ENCODE measurements at places on chromosomes 7 and 10.
A peak's percentile ranks its signal among the peaks of the same experiment; 100 is the strongest.

- DNase-seq, result no peak
Observed at GRCh38 chr7:125878988-125879387, 949.4 kb upstream of the POT1 start.

GRCh38 chr10:62085404-62085803 lies 183.2 kb downstream of the RTKN2 start:
- no peak for DNase-seq

DNA sequence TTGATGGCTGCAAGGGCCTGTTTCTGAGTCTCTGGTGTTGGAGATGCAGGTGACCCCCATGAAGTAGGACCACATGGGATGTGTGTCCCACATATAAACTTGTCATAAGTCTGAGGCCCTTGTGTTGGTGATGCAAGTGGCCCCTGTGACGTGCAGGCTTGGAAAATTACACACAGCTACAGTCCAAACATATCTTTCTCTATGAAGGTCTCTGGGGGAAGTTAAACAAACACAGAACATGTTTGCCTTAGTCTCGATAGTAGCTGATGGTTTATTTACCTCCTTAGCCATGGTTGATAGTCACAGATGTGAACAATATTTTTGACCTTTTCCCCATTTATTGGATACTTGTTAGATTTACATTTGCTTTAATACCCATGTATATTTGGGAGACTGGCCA lies 64.7 kb downstream of the ADCY1 start:
- no peak for DNase-seq

DNA sequence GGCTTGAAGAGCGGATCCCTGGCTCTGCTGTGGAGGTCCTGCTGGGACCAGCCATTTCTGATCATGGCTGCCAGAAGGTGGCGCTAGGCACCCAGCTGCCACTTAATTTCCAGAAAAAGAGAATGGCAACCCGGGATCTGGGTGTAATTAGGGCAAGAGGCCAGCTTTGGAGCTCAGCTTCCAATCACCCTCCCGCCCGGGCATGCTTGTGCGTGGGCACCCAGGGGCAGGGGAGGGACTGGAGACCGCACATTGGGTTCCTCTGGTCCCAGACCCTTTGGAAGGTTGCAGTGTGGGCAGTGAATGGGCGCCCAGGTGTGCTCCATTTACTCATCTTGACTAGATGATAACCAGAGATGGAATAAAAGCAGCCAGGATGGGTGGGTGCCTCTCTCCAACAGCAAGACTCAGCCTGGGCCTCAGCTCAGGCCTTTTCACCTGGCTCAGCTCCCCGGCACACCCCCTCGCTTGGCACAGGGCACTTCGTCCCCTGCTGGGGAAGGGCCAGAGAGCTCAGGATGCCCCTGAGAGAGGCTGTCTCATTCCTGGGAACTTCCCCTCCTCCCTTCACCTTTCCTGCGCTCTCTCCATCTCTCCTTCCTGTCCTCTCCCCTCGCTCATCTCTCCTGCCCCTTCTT lies 14.7 kb downstream of the FAM241B start:
- peak; percentile 63 for DNase-seq

GRCh38 chr7:22278660-22279059 lies 78.3 kb downstream of the RAPGEF5 start:
- DNase-seq, result no peak

DNA sequence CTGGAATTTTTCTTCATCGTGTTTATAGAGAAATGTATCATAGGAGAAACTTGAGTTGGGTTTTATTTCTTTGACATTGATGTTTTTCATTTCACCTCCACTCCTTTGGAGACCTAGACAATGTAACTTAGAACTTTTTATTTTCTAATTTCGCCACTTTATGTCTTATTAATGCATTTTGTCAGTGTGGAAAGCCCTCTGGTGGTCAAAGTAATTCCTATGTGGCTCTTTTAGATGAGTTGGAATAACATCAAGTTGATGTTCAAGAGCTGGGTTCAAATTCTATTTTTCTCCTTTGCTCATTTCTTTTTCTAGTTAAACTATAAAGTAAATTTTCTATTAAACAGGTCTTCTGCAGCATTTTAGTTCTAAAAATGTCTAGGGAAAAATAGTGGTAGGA lies 478.6 kb downstream of the LRMDA start:
- DNase-seq, result peak; percentile 56

DNA sequence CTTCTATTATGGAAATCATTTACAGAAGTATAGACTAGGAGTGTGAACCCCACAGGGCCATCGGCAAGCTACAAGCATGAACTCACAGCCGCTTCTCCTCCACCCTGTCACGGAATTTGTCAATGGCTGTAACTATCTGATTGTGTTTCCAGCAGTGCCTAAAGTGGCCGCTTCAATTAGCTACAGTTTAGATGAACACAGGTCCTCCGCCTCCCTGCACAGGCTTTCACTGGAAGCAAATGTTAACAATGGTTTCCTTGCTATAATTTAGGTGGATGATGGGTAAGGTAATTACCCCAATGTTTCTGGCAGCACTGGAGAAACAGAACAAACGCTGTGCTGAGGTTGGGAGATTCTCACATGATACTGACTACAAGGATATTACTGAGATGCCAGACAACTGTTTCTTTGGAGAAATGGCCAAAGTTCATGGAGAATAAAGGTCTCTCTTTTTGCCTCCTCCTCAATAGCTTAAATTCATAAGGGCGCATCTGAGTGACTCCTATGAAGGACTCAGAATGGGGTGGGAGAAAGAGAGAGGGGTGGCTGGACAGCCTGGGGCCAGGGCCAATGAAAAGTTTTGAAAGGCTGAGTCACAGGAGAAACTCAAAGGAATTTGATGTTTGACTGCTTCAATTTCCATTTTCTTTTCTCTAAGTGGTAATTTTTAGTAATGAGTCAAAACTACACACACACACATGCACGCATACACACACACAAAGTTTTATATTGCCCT lies 78.9 kb downstream of the SVIL start:
- DNase-seq, result no peak

DNA sequence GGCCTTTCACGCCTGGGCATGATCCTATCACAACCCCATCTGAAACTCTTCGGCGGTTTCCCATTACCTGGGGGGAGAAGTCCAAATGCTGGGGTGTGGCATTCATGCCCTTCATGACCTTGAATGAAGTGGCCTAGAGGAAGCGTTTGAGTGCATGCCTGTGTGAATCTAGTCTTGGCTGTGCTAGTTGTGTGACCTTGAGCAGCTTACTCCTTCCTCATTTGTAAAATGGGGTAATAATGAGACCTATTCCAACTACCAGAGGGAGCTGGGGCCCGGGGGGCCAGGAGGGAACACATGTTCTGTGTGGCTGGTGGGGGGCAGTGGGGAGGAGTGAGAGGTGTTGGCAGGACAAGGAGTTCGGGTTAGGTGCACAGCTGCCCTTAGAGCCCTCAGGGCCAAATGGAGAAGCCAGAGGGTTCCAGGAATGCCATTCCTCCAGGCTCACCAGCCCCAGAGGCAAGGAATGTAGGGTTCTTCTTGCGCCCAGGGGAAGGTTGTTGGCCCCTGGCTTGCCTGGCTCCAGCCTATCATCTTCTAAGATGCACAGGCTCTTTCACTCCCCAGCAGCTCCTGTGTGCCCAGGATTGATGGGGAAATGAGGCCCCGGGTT lies 21.3 kb upstream of the TBRG4 start:
- no peak for DNase-seq

DNA sequence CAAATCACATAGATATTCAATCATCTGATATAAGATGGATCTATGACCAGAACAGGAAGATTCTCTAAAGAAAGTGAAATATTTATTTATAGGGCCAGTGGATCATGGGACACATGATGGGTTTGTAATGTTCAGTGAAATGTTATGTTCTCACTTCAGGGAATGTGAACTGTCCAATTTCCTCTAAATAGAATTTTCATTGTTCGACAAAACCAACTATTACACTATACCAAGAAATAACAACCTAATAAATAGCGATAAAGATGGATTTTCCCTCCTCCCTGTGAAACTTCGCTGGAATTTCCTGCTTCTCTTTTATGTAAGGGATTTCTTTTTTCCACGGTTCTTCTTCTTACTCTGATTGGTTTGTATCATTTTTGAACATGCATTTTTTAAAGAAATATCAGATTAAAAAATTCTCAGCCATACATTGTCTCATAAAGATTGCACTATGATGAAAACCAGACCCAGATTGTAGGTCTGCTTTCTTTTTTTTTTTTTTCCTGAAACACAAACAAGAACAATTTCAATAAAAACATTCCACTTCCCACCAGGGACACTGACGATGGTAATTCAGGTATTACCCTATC lies 139.8 kb upstream of the ZEB1 start:
- DNase-seq, result no peak

DNA sequence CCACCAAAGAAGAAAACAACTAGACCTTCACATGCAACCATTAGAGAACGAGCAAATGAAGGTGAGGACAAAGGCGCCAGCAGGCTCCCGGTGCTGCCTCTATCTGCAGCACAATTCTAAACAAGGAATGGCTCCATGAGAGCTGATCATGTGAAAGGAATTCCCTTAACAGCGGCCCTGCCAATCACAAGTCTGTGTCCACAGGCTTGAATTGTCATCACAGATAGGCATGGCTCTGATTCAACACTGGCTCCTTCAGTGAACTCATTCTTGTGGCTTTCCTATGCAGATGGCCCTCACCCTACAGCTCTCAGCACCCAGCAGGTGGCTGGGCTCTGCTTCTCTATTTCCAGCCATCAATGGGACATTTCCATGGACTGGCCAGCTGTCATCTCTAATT lies 36.2 kb downstream of the LAMB1 start:
- DNase-seq, result no peak

- no peak for DNase-seq
Observed at GRCh38 chr10:1044146-1044545, 4.8 kb downstream of the IDI1 start.

DNA sequence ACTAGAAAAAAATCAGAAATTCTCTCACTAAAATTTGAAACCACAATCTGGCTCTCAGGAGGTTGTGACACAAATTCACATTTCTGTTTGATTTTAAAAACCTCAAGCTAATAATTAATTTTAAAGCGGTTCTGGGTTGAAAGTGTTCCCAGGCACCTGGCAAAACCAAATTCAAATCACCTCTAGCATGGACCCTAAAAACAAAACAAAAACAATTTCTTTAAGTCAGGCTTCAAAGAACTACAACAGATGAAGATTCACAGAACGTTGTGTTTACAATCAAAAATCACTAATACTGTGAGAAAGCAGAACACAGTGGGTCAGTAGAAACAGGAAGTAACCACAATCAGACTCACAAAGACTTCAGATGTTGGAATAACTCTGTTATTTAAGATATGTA lies 7.2 kb upstream of the RELN start:
- DNase-seq, result no peak

DNA sequence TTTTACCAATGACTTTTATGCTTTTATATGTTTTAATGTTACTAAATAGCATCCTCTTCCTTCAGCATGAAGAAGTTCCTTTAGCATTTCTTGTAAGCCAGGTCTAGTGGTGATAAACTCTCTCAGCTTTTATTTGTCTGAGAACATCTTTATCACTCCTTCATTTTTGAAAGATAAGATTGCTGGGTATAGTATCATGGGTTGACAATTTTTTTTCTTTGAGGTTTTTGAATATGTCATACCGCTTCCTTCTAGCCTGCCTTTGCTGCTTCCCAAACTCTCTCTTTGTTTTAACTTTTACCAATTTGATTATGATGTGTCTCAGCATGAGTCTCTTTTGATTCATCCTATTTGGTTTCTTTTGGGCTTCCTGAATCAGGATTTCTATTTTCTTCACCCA lies 108.2 kb upstream of the KAT6B start:
- DNase-seq, result peak; percentile 6

DNA sequence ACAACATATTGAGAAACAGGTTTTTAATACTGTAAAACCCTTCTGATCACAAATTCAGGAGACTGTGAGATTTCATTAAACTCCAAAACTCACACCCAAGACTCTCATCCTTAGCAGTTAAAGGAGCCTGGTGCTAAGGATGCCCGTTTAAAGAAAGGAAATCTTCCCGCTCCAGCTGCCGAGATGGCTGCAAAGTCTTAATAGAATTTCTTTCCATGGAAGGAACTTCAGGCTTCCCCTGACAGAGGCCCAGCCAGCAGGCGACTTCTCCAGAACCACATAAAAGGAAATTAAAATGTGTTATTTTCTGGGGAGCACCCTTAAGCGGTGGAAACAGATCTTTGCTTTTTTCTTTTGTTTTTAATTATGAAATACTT lies 104.7 kb upstream of the CHST15 start:
- no peak for DNase-seq

GRCh38 chr7:73681031-73681430 lies 2.2 kb downstream of the DNAJC30 start:
- DNase-seq, result no peak

GRCh38 chr10:125086691-125087090 lies 73.7 kb downstream of the CTBP2 start:
- DNase-seq, result no peak

- no peak for DNase-seq
Observed at GRCh38 chr10:128086003-128086863, 40.0 kb downstream of the MKI67 start.

DNA sequence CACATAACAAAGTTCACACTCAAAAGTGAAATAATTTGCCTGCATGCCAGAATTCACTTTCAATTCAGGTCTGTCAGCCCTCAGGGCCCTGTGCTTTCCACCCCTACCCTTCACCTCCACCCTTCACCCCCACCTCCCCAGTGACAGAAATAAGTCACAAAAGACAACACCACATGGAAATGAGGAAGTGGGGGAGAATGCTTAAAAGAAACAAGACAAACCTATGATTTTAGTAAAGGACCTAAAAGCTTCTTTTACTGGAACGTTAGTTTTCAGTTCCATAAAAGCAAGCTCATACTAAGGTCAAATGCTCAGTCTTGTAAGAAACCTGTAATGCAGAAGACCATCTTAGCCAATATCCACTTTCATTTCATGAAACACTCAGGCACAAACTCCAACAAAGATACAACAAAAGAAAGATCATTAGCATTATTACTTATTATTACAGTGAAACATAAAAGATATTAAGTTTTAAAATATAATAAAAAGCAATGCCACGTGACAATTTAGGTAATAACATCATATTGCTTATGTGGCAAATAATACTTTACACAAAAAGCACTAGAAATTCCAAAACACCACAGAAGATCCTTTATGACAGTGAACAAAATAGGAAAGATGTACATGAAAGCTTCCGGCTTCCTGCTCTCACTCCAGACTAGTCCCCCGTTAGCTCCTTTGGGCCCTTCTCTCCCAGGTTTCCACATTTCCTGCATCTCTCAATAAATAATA lies 112.1 kb downstream of the LMBR1 start:
- peak; percentile 70 for DNase-seq

GRCh38 chr7:130141884-130142653 lies 63.1 kb downstream of the TMEM209 start:
- DNase-seq, result no peak

- peak; percentile 70 for DNase-seq
Observed at GRCh38 chr7:80643336-80643915, 5.0 kb downstream of the CD36 start.

DNA sequence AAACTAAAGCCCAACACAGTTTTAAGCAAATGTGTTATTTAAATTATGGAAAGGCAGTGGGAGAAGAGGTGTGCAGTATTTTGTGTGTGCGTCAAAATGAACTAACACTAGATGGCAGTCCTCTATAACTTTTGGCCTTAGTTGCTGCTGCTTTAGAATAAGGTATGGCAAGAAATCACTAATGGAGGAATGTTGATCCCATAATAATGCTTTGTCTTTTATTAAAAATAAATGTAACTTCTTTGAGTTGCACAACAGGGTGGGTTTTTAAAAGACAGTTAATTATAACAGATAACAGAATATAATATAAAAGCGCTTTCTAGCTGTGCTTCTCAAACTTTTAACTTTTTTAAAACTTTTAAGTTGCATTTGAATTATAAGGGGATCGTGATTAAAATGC lies 56.4 kb downstream of the BBS9 start:
- peak; percentile 73 for DNase-seq

- DNase-seq, result no peak
Observed at GRCh38 chr7:99105756-99106155, 38.2 kb downstream of the SMURF1 start.

GRCh38 chr10:27745732-27746396 lies at the start of gene MKX:
MKX (minus strand) TSS chr10:27745819; CDS start chr10:27743415, 2,404 bp downstream.
- DNase-seq, result peak; percentile 56

Data from hematopoietic multipotent progenitor cell treated with erythropoietin and hydrocortisone succinate and interleukin-3 and kit ligand, for 4 days (in vitro differentiated cells).